ENCODE measurements at places on chromosomes 1 and 21.

DNA sequence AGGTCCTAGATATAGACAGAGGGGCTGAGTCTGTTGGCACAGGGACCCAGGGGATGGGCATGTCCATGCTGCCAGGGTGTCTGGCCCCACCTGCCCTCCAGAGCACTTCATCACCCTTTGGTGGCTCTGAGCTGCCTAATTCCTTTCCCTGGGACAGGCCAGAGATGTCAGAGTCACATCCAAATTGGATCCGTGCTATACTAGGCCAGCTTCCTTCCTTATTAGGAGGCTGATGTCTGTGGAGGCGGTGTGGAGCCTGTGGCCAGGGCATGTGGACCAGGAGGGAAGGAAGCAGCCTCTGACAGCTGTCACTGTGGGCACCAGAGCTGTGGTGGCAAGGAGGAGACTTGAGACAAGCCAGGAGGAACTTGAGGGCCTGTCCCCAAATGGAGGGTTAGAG, 77.7 kb upstream of the TMEM51 start:
- DNase-seq: no peak

GRCh38 chr1:244209955-244210354, 158.9 kb downstream of the ZBTB18 start:
- DNase-seq: no peak

- no peak for DNase-seq
Measured at GRCh38 chr1:57897581-57897980, 473.7 kb upstream of the DAB1 start.

DNA sequence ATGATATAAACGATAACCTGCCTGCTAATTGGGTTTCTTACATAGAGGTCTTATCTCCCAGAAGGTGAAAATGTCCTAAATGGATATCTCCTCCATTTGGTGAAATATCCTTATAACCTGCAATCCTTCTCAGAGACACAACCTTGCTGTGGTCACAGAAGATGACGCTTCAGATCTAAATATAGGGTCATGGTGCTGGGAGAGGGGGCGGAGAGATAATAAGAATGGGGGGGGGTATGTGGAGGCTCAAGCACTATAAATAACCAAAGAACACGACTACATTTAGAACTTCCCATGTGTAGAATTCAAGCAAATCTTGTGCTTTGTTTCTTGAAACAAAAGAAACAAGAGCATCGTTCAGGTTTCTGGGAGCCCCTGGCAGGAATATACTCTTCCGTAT, 260.6 kb upstream of the ESRRG start:
- no peak for DNase-seq

GRCh38 chr1:45684402-45684801, 1.9 kb downstream of the GPBP1L1 start:
- DNase-seq: no peak

DNA sequence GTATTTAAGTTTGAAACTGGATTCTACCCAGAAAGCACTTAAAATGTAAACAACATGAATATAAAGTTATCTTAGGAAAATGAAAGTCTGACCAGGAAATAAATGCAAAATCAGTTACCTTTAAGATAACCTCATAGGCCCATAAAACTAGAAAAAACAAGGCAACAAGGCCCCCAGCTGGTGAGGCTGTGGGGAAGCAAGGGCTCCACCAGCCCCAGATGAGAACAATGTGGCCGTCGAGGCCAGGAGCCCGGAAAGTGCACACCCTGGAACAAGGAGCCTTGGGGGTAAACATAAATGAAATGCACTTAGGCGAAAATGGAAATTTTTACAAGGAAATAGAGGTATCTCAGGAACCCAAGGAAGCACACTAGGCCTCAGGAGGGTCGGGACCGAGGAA, 37.9 kb upstream of the BMP8B start:
- DNase-seq: no peak

DNA sequence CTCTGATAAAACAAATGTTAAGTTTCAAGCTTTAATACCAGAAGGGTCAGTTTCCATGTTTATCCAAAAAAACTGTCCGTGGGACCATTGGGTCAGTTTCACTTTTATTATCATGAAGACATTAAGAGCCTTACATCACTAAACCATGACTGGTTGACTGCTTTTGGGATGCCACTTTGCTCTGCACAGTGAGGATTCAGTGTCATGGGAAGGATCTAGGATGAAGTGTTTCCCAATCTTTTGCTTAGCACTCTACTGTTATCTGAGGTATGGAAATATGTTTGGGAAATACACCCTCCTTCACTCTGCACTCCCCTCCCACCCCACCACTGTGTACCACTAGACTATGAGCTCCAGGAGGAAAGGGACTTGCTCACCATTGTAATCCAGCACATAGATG, 16.3 kb downstream of the RPS6KC1 start:
- DNase-seq: no peak

GRCh38 chr1:242208021-242208420, 209.1 kb upstream of the MAP1LC3C start:
- no peak for DNase-seq

DNA sequence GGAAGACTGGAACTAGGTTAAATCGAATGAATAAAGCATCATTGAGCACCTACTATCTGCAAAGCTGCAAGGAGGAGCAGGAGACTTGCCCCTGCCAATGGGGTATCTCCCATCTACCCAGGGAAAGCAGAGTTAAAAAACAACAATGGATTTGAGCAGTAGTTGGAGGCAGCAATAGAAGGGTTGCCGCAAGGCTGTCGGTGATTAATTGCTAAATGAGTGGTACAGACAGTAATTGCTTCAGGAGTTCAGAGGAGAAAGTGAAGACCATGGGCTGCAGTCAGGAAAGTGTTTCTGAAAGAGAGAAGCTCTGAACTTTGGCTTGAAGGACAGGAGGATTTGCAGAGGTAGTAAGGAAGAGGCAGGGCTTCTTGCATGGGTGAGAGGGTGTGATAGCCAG, 152.9 kb downstream of the ACTL8 start:
- no peak for DNase-seq

GRCh38 chr1:60118085-60118484, 44.5 kb upstream of the C1orf87 start:
- no peak for DNase-seq

DNA sequence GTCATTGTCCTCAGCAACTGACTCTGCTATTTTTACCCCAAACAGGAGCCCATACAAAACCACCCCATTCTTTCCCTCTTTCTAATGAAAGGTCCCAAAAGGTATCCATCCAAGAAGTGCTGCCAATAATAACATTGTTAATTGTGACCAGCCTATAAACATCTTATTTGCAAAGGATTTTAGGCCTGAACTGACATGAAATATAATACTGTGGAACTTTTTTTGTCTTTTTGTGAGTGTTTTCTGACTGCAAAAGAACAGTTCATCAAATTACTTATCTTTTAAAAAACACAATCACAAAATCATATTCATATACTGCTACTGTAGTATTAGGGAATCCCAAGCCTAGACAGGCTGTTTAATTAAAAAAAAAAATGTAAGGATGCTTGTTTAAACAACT, 3.4 kb downstream of the PIGM start:
- no peak for DNase-seq

GRCh38 chr1:91784616-91785015, 101.3 kb downstream of the TGFBR3 start:
- no peak for DNase-seq

GRCh38 chr1:83499998-83500397, 498.9 kb downstream of the TTLL7 start:
- no peak for DNase-seq

GRCh38 chr1:98253145-98253544, 332.3 kb upstream of the DPYD start:
- no peak for DNase-seq

DNA sequence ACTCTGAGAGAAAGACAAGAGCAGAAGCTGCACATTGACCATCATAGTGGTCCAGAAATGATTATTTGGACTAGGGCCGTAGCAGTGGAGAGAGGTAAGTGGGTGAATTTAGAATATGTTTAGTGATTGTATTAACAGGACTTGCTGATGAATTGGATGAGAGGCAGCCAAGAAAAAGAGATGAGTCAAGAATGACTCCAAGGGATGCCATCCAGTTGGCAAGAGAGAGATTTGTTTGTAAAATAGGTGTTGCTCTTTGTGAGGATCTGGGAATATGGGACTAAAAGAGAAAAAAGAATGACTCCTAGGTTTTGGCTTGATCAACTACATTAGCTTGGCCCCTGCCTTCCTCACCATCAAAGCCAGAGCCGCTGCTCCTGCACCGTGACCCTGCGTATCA, 54.2 kb upstream of the ARTN start:
- DNase-seq: no peak

- no peak for DNase-seq
Measured at GRCh38 chr1:184621260-184621659, 133.4 kb downstream of the EDEM3 start.

- no peak for DNase-seq
Measured at GRCh38 chr1:221704306-221704705, 37.6 kb downstream of the DUSP10 start.

DNA sequence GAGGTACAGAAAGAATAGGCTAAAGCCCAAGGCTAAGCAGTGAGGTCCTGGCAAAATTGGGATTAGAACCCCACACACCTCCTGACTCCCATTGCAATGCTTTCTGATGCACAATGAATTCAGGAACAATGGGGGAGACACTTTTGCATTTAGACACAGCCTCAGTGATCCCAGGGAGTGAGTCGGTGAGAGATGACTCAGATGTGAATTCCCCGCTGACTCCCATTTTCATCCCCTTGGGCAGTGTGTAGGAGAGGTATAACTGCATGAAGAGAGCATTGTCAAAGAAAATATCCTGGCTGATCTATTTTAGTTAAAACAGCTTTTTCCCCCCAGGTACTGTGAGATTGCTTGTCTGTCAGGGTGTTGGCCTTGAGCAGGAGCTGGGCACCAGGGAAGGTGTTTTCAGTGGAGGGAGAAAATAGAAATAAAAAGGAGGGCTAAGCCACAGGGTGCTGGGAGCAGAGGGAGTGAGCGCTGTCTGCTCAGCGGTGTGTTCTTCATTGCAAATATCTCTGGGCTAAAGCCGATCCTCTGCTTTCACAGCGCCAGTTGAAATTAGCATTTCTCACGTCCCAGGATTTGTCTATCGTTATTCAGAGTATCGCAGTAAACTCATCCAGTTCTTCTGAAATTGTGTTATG, 247.7 kb upstream of the PTBP2 start:
- peak; percentile 40 for DNase-seq

DNA sequence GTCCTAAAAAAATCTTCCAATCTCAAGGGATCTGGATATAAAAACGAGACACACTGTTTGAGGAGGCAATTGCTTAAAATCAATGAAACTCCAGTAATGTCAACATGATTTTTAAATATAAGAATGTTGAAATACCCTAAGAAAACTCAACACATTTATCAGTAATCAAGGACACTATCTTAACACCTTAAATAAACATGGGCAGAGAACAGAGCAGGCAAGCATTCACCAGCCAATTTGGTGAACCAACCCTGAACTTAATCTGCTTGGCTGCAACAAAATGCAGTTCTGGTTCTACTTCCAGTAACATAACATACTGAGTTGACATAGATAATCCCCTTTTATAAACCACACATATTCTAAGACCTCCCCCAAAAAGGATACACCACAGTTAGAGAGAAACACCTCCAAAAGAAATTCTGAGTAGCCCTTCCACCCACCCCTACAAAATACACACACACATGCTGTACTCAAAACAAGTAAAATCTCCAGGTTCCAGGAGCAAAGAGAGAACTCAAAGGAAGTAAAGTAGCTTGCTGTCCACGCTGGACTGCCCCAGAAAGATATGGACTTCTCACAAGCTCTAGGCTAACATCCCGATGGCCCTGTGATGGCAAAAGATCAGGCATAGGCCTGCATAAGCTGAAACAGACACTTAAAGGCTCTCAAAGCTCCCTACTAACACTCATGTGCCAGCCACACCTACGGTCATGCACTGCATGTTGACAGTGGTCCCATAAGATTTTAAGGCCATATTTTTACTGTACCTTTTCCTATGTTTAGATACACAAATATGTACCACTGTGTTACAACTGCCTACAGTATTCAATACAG, 30.5 kb downstream of the TP53BP2 start:
- no peak for DNase-seq

DNA sequence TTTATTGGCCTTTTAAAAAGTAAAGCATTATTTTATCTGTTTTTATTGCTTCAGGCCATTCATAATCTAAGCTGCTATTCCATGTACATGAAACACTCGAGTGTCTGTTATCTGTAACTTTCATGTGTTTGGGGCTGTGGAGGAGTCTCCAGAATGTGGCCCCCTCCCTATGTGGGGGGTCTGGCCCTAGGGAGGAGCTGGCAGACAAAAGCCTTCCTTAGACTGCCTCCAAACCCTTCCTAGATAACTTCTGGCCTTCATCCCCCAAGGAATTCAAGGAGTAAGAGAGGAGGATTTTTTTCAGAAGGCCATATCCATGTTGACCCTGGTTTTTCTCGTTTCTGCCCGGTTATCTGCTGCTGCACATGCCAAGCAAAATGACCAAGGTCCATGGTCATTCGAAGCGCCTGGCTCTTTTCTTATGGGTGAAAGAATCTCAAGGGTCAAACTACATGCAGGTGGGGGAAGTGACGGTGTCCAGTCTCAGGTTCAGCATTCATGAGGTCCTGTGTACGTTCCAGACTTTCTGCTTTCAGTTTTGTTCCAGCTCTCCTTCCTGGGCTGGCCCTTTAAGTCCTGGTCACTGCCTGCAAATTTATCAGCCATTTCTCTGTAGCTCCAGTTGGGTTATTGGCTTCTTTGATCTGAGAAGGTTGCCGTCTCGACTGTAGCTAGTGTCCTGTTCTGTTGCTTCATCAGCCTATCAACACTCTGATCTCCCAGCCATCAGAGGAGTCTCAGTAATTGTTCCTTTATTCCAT, 8.3 kb downstream of the TENT5C start:
- DNase-seq: no peak

DNA sequence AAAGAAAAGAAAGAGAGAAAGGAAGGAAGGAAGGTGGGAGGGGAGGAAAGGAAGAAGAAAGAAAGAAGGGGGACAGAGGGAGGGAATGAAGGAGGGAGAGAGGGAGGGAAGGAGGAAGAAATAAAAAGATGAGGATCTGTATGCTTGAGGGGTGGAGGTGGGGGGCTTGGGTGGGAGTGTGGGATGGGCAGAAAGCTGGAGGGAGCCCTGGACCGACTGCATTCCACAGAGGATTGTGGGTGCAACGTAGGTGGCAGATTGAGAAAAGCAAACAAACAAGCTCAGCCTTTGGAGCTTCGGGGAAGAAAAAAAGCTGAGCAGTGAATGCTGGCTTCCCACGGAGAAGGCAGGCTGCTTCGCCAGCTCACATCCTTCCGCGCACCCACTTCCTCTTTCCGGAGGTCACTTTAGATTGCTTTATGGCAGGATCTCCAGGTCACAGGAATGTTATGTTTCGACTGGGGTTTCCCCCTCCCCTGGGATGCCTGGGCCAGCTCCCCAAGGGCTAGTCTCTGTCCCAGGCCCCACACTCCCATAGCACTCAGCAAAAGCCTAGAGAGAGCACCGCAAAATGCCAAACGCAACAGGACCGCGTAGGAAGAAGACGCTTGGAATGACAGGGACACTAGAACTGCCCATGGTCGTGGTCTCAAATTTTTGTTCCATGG, 20.7 kb upstream of the LGALS8 start:
- DNase-seq: peak; percentile 18

- DNase-seq: no peak
Measured at GRCh38 chr1:57131257-57131656, 165.4 kb upstream of the C8B start.

- no peak for DNase-seq
Measured at GRCh38 chr1:37944816-37945215, 2.0 kb downstream of the INPP5B start.
